T1000 (cell line): ENCODE measurements at places on chromosomes 7 and 10.

- DNase-seq = no peak
Observed at GRCh38 chr10:660413-660969, 29.0 kb downstream of the DIP2C start.

DNA sequence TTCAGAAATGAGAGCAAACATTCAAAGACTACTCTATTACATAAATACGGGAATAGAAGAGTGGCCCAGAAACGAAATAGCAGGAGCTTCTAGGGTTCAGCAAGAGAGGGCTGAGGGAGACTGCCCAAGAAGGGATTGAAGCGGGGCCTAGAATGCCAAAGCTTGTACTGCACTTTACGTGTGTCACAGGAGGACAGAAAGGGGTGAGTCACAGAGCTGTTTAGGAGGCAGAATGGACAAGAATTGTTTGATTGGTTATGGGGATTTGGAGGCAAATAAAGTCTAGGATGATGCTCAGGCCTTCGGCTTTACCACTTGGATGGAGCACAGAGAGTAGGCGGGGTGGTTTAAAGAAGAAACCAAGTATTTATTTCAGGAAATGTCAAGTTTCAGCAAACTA, 11.3 kb upstream of the FXYD4 start:
- DNase-seq = no peak

DNA sequence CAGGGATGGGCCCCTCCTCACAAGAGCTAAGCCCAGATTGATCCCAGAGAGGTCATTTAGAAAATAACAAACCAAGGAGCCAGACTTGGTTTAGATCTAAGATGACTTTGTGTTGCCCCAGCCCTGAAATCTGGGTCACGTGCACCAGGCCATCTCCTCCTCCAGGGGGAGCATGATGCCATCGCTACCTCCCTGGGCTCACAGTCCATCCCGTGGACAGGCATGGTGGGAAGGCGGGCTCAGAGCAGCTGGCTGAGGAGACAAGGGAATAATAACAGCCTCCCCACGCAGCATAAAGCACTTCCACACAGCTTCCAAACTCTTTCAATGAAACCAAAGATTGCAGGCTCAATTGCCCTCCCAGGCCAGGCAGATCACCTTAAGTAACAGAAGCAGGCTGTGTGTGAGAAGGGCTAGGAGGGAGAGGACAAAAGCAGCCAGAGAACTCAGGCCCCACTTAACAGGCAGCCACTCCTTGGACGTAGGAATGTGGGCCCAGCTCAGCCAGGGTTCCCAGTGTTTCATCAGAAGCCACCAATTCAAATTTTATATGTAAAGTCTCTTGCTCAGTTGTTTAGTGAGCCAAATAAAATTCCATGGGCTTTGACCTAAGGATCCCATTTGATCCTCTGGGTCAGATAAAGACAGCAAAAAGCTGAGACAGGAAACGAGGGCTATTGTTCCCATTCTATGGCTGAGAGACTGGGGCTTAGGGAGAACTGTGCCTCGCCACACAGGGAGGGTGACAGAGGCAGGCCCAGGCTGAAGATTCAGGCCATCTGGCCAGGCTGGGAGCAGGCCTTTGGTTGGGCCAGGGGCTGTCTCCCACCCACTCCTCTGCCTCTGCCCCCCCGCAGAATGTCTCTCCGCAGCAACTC, 100.2 kb downstream of the COL13A1 start:
- no peak for DNase-seq

GRCh38 chr10:19815731-19816410, 361 bp upstream of the PLXDC2 start:
- DNase-seq = peak; percentile 57

DNA sequence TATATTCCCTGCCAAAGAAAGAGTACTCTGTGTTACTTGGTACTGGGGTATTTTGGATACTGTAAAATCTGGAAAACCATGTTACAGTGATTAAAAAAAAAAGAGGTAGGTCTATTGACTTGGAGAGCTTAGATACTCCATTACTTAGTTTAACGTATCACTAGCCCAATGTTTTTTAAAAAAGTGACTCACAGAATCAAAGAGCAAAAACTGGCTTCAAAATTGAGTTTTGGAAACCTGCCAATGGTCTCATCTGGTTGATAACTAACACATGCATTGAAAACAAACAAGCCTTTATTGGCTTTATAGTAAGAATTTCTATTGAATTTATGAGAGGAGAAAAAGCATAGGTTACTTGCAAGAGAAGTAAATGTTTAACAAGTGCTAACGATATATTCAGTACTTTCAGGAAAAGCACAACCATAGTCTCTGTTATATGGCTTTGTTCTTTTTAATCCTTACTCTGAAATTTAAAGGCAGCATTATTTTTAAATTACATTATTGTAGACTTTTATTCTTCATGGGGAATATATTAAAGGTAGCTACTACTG, 563.3 kb upstream of the SORCS1 start:
- no peak for DNase-seq

GRCh38 chr7:95430864-95431263, 4.0 kb downstream of the PON2 start:
- no peak for DNase-seq

- DNase-seq = no peak
Observed at GRCh38 chr7:142717453-142717852, 31.8 kb upstream of the PRSS1 start.

- no peak for DNase-seq
Observed at GRCh38 chr10:1553951-1554350, 183.4 kb downstream of the ADARB2 start.

DNA sequence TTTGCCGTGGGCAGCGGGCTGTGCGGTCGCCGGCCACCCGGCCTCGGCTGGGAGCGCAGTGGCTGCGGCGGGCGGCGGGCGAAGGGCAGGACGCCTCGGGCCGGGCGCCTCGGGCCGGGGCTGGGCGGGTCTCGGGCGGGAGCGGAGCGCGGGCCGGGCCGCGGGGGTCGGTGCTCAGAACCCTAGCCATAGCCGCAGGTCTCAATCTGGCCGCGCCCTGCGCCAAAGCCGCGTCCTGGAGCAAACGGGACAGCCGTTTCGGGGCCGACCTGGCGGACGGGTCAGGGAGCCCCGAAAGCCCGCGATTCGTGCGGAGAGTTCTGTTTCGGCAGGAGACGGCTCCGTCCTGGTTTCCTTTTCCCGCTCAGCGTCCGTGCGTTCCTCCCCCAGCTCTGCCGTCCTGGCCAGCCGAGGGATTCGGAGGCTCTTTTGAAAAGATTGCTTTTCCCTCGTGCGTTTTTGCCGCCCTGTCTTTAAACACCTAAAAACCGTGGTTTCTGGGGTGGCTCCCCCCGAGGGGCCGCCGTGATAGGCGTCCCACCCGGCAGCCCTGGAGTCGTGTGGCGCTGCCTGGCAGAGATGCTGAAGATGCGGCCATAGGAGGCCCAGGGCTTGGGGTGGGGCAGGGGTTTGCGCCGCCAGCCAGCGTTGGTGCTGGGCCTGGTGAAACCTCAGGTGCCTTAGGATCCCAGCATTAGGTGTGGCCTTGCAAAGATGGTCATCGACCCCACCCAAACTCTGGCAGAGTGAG, 727 bp downstream of the RET start:
- DNase-seq = no peak

- no peak for DNase-seq
Observed at GRCh38 chr10:71359364-71360046, 37.2 kb upstream of the CDH23 start.

DNA sequence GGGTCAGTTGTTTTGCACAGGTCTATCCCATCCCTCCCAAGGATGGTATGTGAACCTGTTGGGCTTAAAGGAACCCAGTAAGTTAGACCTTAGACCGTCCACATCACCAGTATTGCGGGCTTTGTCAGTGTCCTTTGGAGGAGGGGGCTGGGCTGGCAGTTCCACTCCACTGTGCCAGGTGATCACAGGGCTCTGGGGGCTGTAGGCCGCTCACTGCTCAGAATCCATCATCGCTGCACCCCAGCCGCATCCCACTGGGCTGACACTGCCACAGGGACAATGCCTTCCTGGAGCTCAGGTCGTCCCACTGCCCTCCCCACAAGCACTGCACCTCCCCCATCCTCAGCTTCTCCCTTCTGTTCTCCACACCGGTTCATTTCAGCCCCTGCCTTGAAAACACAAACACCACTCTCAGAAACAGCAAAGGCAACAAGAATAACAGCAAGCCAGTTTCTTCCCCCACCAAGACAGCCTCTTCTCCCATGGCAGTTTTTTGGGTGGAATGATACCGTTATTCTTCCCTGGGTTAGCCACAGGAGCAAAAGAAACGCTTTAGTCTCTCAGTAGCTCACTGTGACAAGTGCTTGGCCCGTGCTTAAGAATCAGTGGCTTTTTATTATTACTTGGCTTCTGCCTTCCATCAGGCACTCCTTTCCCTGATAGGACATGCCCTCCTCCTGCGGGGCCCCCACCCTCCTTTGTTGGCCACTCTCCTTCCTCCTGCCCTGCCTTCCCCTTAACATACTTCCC, 111.2 kb downstream of the GRK5 start:
- no peak for DNase-seq

- DNase-seq = no peak
Observed at GRCh38 chr10:93995598-93996271, 2.0 kb downstream of the PLCE1 start.
